H4 (cell line): ENCODE measurements at places on chromosomes 1 and 21.

GRCh38 chr1:170929835-170930554 is 5.3 kb upstream of the MROH9 start:
- DNase-seq = peak; percentile 57

DNA sequence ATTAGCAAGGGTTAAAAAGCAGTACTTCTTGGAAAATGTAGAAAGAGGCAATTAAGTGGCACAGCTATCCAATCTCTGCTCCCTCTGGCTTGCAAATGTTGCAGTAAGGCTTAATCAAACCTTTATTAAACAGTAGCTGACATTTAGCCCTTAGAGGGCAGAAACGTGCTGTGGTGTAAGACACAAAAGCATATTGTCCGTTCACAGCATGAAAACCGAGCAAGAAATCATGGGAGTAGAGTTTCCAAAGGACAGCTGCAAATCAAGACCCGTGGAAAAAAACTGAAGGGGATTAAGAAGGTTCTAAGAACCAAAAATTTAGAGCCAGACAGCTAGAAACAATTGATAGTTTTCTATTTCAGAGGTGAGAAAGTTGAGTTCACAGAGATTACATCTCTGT is 13.1 kb downstream of the ZP4 start:
- no peak for DNase-seq

DNA sequence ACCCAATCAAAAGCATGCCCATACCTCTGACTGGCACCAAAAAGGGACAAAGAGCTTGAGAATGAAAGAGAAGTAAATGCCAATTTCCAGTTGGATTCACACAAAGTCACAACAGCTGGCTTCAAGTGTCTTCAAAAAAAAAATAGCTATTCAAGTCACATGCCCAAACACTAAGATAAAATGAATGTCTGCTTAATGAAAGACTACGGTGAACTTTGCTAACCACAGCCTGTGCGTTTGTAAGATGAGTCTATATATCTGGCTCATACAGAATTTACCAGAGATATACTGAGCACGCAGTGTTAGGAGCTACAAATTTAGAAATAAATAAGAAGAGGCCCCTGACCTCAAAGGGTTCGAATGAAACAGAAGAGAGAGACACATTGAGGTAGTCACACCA is 73.2 kb downstream of the DAB1 start:
- no peak for DNase-seq

DNA sequence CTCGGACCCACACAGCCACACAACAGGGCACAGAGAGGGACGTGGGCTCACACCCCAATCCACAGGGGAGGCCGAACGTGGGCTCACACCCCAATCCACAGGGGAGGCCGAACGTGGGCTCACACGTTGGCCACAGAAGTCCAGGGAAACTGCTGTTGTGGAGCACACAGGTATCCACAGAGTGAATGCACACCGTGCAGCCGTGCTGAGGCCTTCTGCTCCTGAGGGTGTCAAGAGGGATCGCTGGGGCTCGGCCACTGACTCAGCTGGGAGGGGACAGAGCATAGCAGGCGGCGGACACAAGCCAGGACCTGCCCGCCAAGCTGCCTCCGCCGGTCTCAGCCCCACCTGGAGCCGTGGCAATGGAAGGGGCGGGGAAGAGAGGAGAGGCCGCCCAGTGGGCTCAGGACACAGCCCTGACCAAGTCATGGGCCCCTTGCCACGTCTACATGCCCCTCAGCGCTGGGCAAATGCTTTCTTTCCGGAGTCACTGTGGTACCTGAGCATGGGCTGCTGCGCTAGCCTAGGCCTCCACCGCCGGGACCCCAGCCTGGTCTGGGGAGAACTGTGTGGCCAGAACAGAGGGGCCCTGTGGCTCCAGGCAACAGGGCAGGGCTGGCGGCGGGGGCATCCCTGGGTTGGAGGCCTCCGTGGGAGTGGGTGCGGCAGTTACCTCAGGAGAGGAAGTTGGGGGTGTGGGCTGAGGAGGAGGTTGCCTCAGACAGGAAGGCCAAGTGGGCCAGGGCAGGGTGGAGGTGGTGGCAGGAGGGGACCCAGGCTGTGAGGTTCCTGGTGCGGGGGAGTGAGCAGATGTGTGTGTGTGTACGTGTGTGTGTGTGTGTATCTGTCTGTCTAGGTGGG is 1.2 kb downstream of the SYTL1 start:
- no peak for DNase-seq

GRCh38 chr1:205748403-205749233 is 1.4 kb downstream of the NUCKS1 start:
- peak; percentile 8 for DNase-seq

DNA sequence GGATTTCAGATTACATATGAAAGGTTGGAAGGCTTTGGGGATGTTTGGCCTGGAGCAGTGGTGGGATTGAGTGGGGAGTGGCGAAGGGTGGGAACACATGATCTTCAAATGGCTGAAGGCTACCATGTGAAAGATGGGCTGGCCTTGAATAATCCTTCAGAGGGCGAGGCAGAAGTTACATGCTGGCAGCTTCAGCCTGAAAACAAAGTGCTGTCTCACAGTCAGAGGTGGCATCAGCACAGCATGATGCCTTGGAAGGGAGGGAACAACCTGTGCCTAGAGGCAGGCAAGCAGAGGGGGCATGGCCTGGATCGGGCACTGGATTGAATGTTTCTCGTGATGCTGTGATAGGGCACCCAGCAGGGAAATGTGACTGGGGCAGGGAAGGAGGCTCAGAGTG is 130.8 kb downstream of the BEND5 start:
- no peak for DNase-seq

- no peak for DNase-seq
These were observed 11.4 kb downstream of the PRPF3 start for GRCh38 chr1:150332651-150333290.

- no peak for DNase-seq
These were observed 15.1 kb downstream of the ZBTB8B start for GRCh38 chr1:32480003-32480402.

DNA sequence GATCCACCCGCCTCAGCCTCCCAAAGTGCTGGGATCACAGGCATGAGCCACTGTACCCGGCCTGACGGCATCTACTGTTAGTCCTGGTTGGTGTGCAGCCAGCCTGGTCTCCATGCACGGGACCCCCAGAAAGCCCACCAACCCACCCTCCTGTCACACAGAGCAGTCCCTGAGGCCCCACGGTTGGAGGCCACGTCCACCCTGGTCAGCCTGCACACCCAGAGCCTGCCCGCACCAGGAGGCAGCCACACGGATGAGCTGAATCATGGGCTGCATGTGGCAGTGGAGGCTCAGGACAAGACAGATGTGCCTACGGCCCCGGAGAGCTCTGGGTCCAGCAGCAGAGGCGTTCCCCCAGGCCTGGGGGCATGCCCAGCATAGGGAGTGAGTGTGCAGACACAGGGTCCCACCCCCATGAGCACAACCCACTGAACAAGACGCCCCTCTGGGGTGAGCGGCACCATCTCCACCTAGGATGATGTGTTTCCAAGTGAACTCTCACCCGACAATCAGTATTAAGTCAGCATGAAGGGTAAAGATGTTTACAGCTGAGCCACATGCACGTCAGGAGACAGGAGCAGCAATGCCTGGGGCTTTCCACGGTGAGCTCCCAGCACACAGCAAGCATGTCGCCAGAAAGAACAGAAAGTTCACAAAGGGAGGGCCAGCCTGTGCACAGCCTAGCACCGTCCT is 102.1 kb downstream of the WDR4 start:
- DNase-seq = no peak

DNA sequence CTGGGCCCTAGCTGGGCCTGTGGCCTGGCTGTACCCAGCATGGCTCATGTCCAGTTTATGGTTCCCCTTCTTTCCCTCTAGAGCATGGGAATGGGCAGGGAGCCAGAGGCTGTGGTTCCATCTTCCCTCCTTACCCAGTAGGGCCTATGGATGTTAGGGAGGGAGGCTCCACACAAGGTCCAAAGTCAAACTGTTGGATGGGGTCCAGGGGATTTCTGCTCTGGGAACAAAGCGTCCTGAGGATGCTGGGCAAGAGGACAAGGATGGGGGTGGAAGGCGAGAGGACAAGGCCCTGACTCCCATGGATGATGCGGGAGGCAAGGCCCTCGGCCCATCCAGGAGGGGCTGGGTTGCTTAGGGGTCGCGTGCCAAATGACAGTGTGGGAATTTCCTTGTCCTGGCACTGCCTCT is 17.3 kb downstream of the CSF1 start:
- DNase-seq = no peak

GRCh38 chr1:182972829-182973228 is 19.9 kb upstream of the SHCBP1L start:
- no peak for DNase-seq

GRCh38 chr21:15333951-15334350 is 269.2 kb upstream of the NRIP1 start:
- no peak for DNase-seq

- no peak for DNase-seq
These were observed 175.5 kb downstream of the RGS7 start for GRCh38 chr1:241181471-241181870.

DNA sequence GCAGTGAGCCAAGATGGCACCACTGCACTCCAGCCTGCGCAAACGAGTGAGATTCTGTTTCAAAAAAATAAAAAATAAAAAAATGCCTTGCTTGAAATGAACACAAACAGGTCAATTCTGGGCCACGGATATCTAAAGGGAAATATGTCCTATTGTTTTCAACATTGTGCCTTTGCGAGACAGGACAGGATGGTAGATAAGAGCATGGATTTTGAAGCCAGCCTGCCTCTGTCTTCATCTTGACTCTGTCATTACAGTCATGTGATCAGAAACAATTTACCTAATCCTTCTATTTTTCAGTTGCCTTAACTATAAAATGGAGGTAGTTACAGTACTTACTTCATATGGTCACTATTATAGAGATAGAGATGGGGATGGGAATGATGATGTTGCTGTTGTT is 56.7 kb upstream of the ZSWIM5 start:
- DNase-seq = no peak

GRCh38 chr1:159173320-159173719 is 1.9 kb downstream of the CADM3 start:
- no peak for DNase-seq

GRCh38 chr1:221706876-221707582 is 34.9 kb downstream of the DUSP10 start:
- no peak for DNase-seq

GRCh38 chr1:53626616-53627015 is 112.3 kb downstream of the GLIS1 start:
- no peak for DNase-seq

GRCh38 chr1:167068761-167069160 is 21.4 kb downstream of the GPA33 start:
- DNase-seq = no peak
